Kidney glomerular epithelial cell (primary cell): ENCODE measurements at places on chromosomes 3 and 15.

- DNase-seq: no peak
Observed at GRCh38 chr3:183492849-183493179, 62.7 kb downstream of the KLHL6 start.

DNA sequence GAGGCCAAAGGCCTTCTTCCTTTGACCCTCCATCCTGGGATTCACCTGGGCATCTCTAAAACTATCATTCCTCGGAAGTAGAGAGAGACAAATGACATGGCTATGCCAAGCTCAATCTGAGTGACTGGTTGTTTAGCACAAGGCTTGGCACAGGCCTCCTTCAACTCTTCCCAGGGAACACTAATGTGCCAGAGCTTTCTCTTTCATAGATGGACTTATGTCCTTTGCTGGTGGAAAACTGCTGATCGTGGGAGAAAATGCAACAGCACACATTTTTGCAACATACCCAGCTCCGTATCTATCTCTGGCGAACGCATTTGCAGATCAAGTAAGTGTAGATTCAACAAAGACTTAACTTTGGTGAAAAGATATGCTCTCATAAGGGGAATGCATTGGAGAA lies 36.5 kb downstream of the AQP9 start:
- DNase-seq: no peak

- no peak for DNase-seq
Observed at GRCh38 chr15:37045859-37046740, 54.2 kb downstream of the MEIS2 start.

DNA sequence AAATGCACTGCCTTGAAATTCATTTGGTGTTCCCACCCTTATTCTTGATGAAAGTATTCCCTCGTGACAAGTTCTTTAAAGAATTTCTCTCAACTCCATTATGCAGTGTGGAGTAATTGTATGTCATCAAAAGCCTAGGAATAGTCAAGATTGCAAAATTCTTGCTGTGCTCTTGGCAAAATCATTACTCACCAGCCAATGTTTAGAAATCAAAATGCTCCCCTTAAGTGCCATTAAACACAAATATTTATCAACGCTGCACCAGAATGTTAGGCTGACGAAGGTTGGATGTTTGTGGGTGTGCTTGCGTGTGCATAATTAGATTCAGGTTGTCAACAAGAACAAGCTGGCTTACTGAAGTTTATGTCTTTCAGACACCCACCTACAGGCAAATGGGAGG lies 40.5 kb downstream of the SST start:
- no peak for DNase-seq

DNA sequence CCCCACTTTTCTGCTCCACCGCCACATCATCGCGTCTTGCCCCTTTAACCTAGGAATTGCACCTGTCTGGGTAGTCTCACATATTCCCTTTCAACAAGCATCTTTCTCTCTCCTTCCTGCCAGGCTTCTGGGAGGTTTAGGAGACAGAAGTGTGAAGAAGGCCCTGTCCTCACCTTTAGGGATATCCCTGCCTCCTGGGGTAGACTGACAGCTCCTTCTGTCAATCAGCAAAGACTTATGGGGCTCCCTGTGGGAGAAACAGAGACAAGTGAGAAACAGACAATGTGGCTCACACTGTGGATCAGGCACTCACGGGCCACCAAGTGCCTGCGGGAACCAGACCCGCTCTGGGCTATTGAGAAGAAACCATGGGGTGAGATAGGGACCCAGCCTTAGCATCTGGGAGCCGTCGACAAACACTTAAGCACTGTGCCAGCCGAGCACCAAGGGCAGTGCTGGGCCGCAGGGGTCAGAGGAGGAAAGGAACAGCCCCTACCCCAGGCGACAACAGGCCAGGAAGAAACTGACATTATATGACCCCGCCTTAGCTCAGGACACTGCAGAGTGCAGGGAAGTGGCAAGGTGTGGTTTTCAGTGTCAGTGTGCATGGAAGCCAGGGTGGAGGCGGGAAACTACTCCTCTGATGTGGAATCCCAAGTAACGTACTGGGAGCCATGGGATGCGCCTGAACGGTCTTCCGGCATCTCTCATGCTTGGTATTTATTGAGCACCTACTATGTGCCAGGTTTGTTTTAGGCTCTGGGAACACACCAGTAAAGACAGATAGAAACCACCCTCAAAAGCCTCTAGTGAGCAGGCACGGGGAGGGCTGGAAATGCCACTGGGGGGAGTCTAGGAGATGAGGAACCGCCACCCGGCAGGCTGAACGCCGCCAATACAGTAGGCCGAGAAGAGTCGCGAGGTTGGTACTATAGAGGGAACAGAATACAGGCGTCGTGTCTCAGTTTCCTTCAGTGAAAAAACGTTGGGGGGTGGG lies 1.8 kb downstream of the EFCC1 start:
- no peak for DNase-seq

- no peak for DNase-seq
Observed at GRCh38 chr3:73469331-73469730, 155.4 kb downstream of the PDZRN3 start.

- DNase-seq: no peak
Observed at GRCh38 chr3:6354653-6355052, 506.3 kb upstream of the GRM7 start.

- no peak for DNase-seq
Observed at GRCh38 chr3:56753206-56753820, 48.4 kb downstream of the ARHGEF3 start.

DNA sequence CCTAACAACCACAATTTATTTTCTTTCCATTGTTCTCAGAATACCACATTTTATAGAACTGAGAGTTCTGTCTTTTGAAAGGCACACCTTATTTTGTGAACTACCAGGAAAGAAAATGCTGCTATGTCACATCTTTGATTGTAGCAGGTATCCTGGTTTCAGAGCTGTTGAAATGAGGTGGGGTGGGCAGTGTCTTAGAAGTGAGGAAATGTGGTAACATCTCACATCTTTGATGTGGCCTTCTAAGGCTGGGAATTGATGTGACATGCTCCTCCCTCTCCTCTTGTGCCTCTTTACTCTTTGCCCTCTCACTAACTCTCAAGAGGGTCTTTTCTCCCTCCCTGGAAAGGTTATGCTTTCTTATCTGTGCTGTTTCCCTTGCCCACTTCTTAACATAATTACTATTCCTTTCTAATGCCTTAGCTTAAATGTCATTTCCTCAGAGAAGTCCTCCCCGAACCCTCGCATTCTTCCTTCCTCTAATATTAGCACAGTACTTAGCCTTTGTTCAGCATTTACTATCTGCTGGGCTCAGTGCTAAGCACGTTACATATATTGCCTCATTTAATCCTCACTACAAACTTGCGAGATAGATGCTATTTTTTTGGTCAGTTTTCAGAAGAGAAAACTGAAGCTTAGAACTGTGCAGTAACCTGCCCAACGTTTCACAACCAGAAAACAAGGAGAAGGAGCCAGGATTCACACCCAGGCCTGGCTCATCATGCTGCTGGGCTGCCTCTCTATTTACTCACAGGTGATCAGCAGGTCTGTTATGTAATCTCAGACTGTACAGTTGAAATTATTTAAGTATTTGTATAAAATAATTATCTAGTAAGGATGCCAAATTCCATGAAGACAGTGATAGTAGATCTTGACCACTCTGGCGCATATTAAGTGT lies 24.0 kb upstream of the SPTSSB start:
- DNase-seq: no peak

DNA sequence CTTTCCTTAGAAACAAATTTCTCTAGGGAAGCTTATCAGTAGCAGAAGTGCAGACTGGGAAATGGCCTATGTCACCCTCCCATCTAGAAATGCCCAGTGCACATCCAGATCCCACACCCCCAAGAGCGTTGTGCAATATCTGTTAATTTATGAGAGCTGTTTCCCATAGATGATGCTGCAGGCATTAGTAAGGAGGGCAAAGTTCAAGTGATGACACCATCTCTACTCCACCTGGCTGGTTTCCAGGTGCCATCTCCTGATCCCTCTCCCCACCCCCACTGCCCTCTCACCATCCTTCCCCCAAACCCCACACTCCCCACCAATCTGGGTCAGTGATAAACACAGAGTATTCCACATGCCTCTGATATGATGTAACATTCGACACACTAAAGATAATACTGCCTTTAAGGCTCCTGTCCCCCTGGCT lies 39.4 kb downstream of the AGTR1 start:
- DNase-seq: peak; percentile 66

DNA sequence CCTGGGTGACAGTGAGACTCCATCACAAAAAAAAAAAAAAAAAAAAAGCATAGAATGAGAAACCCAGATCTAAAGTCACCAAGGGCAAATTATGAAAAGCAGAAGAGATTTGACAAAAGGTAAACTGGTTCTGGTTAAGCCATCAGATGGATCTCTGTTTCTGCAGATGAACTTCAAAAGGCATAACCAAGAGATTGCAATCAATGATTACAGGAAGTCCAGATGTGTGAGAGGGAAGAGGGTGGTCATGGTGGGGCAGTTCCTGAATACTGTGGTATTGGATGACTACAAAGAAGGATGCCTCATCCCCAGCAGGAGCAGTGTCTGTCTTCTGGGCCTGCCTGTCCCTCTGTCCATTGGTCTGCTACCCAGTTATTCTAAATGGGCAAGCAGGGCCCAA lies 3.8 kb downstream of the P4HTM start:
- DNase-seq: no peak

DNA sequence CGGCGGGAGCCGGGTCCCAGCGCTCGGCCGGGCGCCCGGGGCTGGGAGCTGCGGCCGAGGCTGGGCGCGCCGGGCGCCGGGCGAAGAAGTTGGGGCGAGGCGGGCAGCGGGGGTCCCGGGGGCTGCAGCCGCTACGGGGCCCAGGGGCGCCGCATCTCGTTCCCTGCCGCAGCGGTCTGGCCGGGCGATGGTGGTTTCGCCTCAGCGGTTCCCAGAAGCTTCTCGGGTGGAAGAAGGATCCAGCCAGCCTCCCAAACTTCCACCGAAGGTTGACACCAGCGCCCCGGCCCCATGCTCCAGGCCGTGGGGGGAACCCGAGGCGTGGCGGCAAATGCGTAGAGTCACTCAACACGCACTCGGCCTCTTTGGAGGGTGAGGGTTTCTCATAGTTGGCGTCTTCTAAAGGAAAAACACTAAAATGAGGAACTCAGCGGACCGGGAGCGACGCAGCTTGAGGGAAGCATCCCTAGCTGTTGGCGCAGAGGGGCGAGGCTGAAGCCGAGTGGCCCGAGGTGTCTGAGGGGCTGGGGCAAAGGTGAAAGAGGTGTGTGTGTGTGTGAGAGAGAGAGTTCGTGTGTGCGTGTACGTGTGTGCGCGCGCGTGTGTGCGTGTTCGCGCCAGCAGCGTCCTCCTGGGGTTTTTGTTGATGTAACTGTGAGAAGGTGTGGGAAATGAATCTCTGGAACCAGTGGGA lies 940 bp downstream of the BOC start:
- peak; percentile 21 for DNase-seq

GRCh38 chr3:188279502-188280335 lies 125.8 kb downstream of the LPP start:
- peak; percentile 54 for DNase-seq

GRCh38 chr3:83248454-83248853 lies 1487.0 kb upstream of the GBE1 start:
- DNase-seq: no peak

DNA sequence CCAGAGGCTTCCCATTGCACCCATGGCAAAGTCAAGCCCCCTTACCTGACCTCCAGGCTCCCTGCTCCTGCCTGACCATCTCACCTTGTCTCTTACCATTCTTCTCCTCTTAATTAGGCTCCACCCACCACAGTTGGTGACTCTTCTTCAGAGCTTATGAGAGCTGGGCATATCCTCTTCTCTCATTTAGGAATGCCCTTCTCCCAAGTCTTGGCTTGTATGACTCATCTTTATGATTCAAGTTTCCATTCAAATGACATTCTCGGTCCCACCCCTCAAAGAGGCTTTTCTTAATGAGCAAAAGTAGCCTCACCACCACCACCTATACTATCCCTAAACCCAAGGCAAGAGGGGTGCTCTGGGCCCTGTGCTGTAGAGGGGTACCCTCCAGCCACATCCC lies 55.3 kb upstream of the NUDT16 start:
- DNase-seq: peak; percentile 16

DNA sequence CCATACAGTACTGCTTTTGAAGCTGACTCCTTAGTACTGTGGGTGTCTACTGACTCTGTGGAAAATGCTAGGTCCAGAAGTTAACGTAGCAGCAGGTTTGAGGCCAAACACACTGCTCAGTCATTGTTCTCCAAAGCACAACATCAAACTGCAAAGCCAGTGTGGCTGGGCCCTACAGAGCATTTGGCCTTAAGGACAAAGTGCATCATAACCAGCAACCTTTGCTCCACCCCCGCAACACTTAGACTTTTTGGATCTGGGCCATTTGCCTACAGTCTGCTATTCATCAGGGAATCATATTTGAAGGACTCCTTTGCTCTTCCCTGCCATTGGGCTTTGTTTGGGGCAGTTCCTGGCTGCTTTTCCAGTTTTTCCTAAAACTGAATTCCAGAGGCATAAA lies 43.1 kb upstream of the ARL6 start:
- DNase-seq: no peak
